ENCODE measurements at places on chromosomes 1 and 21.

- DNase-seq, result no peak
These were observed 52.4 kb upstream of the GJA5 start for GRCh38 chr1:147812799-147813198.

DNA sequence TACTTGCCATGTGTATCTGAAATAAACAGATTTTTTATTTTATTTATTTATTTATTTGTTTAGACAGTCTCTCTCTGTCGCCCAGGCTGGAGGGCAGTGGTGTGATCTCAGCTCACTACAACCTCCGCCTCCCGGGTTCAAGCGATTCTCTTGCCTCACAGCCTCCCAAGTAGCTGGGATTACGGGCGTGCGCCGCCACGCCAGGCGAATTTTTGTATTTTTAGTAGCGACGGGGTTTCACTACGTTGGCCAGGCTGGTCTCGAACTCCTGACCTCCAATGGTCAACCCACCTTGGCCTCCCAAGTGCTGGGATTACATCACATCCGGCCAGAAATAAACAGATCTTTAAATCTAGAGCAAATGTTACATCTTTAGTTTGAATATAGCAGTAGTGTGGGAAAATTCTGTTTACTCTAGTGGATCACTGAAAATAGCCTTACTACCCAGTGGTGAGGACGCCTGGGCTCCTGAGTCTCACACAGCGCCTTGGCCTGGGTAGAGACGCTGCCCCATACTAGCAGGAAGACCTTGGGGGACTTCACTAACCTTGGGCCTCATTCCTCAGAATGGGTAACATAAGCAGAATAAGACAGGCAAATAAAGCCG is 709 bp downstream of the GART start:
- no peak for DNase-seq

GRCh38 chr1:240909701-240910457 is 297.9 kb upstream of the GREM2 start:
- no peak for DNase-seq

DNA sequence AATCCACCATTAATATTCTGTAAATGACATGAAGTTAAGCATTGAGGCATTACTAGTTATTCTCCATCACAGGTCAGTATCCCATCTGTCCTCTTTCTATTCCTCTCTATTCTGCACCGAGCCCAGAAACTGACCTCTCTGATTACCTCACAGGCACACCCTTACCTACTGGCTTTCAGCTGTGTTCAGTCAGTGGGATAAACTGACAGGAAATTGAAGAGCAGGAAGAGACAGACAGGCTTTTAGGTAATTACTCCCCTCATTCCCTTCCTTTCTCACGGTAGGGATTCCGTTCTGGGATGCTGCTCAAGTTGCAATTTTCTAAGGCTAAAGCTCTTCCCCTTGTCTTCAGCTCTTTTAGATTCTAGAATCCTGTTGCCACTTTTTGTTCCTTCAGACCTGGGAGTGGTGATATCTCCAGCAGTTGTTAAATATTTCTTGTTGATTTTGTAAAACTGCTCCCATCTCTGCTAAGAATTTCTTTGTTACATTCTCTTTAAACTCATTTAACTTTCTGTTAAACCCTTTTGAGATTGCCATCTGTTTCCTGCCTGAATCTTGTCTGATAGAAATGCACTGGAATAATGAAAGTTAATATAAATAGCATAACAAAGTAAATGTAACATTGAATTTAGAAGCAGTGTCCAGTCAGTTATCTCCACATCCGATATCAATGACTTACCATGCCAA is 1063.4 kb downstream of the PLA2G4A start:
- DNase-seq, result no peak

GRCh38 chr21:37166733-37167132 is 93.7 kb downstream of the TTC3 start:
- DNase-seq, result no peak

DNA sequence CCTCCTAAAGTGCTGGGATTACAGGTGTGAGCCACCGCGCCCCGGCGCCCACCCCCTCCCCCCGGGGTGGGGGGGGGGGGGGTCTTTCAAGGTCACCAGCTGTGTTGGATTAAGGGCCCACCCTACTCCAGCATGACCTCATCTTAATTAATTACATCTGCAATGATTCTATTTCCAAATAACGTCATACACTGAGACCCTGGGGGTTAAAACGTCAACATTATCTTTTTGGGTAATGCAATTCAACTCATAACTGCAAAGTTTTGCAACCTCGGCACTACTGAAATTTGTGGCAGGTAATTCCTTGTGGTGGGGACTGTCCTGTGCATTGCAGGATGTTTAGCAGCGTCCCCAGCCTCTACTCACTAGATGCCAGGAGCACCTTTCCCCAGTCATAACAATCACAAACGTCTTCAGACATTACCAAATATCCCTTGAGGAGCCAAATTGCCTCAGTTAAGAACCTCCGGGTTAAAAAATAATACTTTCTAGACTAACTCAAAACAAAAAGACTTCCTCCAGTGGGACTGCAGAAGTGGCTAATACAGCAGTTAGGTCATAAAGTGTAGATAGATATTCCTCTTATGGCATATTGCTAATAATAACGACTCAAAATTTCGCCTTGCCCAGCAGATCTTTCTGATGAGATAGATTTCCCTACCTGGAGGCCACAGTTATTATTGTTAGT is 233.0 kb upstream of the KAZN start:
- no peak for DNase-seq

DNA sequence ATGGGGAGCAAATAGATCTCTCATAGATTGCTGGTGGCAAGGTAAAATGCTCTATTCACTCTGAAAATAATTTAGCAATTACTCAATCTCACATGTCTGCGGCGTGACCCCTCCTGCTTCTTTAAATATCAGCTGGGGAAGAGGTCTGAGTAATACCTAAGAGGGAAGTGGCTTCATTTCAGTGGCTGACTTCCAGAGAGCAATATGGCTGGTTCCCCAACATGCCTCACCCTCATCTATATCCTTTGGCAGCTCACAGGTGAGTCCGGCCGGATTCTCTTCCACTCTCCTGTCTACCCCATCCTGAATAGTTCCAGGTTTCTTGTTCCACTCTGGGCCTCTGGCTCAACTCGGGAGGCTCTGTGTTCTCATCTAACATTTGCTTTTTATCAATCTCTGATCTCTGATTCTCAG is at the start of gene SLAMF7:
SLAMF7 (plus strand) TSS at position 150 of the 414 bp plus-strand sequence; CDS start at position 205, 55 bp downstream.
- no peak for DNase-seq

DNA sequence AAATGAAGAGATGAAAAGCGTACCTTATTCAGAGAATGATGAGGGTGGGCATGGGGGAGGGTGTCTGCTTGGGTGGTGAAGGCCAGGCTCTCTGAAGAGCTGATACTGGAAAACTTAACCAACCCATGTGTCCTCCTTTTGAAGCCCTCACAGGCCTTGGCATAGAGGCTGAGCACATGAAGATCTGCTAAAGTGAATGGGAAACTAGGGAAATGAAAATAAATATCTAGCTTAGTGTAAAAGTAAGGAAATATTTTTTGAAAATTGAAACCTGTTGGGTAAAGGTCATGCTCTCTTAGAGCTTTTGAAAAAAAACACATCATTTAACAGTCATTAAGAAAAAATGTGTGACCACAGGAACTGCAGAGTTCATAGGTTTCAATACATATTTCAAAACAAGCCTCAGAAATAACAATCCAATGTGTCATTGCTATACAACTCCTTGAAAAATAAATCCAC is 40.5 kb upstream of the RALGPS2 start:
- DNase-seq, result no peak

- DNase-seq, result peak; percentile 28
These were observed 433.4 kb upstream of the CAMK1G start for GRCh38 chr1:209150114-209150513.

DNA sequence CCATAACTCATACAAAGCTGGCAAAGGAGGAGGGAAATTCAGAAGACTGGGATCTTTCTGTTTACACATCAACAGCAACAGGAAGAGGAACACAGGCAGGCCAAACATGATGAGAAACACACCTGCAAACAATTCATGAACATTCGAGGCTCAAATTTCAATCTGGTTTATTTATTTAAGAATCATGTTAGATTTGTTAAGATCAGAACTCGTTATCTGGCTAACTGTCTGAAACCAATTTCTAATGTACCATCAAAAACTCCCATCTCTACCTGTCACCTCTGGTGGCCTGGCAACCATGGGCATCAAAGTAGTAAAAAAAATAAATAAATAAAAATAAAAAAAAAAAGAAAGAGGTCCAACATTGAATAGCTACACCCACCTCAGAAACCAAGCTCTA is 9.8 kb downstream of the LBR start:
- no peak for DNase-seq

Data from NCI-H1048 (cell line).